ENCODE measurements at places on chromosomes 2 and 18. TPM values are rescaled to one million over a fixed set of nuclear protein-coding genes. Genes with fewer than 3 reads are reported as not detected.

GRCh38 chr2:80496775-80497174 is 192.2 kb upstream of the LRRTM1 start:
- DNase-seq: no peak

DNA sequence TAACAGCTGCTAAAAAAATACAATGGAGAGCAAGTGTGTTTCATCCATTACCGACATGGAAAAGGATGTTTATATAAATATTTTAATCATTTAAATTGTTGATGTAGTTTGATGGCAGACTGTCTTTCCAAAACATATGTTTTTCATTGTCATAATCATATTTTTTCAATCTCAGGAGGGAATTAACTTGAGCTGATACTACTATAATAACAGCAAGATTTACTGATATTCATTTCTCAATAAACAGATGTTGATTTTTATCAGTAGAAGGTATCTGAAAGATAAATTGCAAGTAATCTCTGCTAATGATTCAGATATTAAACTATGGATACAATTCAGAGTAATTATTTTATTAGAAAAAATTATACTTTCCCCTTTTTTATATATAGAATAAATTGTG is 274.9 kb upstream of the TMEFF2 start:
- DNase-seq: no peak

GRCh38 chr2:151721161-151721560 is 13.1 kb downstream of the NEB start:
- no peak for DNase-seq

Gene DSC2
- total RNA-seq: 13.9 TPM

Gene IRS1
- 28.6 TPM for total RNA-seq

Gene ZNF804A
- total RNA-seq: not detected

Measured in PC-9 (cell line).